Kidney epithelial cell (primary cell): ENCODE measurements at places on chromosomes 5 and 9. TPM values are rescaled to one million over a fixed set of nuclear protein-coding genes. Genes with fewer than 3 reads are reported as not detected.
A peak's percentile ranks its signal among the peaks of the same experiment; 100 is the strongest.

IQGAP2 gene
- 4.0 and 11.7 TPM in 2 replicates for total RNA-seq

RELL2 gene
- 7.8 and 12.6 TPM in 2 replicates for total RNA-seq

GRCh38 chr5:179866241-179867078 is 7.8 kb upstream of the MRNIP start:
- no peak for DNase-seq

DNA sequence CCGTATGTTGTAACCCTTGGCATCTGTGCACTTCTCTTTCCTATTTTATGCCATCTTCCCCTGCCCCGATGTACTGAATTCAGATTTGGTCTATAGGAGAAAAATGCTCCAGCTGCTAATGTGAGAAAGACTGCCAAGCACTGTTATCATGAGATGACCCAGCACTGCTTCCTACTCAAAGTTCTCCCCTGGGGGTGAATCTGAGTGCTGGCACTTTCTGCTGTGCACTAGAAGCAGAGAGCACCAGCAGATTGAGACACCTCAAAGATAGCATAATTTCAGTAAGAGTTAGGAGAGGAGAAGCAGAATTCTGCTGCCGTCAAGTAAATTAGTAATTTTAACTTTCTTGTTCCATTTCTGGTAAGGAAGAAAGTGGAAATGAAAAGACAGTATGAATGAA is 92.8 kb upstream of the ACOT12 start:
- no peak for DNase-seq

GRIN3A gene
- not detected in 2 replicates for total RNA-seq

- no peak for DNase-seq
Observed at GRCh38 chr9:37995348-37995737, 73.7 kb downstream of the SHB start.

- no peak for DNase-seq
Observed at GRCh38 chr5:176817841-176818377, 7.5 kb downstream of the UNC5A start.

DNA sequence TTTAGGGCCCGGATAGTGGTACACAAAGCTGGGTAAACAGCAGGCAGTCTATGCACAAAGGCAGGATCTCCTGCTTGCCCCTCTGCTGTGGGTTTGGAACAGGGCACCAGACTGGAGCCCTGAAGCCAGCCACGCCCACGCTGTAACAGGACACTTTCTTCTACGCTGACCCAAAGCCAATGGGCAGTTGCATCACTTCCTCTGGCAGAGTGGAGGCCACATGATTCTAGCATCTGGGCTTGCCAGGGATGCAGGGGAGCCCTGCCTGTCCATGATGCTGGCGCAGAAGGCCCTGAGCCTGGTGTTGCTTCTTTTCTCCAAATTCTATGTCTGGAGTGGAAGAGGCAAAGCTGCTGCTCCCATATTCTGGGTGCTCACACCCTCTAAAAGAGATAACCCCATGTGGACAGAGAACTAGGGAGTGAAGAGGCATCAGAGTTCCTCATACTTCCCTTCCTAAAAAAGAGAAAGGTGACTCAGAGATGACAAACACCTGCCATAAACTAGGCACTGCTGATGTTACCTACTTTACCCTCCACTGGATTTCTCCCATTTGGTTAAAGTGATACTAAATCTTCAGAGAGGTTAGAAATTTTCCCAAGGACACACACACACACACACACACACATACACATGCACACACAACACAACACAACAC is 260.3 kb upstream of the KLF4 start:
- DNase-seq: peak; percentile 55

FUT7 gene
- total RNA-seq: not detected in 2 replicates

DNA sequence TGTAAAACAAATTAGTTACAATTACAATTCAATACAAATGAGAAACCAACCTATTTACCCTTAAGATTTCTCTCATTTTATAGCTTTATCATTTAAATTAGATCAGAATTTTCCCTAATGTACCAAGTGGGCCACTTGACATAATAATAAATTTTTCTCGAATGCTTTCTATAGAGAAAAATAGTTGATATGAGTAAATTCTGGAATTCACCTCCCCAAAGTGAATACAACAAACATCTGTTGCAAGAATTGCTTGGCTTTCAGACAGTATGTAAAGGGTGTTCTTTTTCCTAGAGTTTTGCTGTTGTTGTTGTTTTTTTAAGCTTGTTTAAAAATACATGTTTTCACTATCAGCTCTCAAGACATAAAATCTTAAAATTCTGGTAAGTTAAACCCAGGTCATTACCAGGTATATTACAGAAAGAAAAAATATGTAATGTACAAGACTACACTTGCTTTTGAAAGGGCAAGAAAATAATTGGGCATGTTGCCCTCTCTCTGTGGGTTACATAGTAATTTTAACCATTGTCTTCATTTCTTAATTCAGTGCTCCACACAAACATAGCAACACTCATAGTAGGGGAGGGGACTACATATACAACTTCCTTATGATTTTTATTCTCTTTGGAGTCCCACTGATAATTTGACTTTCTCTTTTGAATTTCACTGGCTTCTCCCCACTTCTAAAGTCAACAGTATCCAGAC is 200.6 kb downstream of the ARL15 start:
- no peak for DNase-seq

- no peak for DNase-seq
Observed at GRCh38 chr9:12544700-12545099, 148.5 kb upstream of the TYRP1 start.

DNA sequence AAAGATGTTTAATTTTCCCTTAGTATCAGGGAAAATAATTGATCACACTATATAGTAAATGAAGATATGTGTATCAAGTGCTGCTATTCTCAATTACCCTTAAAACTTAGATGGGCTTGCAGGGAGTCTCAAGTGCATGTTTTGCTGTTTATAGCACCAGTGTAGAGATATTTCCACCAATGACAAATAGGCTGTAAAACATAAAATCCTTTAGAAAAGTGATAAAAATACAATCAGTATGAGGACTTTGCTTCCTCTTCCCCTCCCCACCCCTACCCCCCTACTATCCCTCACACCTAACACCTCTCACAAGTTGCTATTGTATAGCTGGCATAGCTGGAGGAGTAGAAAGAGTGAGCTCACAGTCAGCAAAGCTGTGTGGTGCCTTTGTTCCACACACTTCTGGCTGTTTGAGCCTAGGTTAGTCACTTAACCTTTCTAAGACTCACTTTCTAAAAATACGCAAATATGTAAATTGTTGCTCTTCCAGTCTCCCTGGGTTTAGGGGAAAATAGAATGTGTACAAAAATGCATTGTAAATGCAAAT is 93.1 kb downstream of the PDE4D start:
- no peak for DNase-seq

DNA sequence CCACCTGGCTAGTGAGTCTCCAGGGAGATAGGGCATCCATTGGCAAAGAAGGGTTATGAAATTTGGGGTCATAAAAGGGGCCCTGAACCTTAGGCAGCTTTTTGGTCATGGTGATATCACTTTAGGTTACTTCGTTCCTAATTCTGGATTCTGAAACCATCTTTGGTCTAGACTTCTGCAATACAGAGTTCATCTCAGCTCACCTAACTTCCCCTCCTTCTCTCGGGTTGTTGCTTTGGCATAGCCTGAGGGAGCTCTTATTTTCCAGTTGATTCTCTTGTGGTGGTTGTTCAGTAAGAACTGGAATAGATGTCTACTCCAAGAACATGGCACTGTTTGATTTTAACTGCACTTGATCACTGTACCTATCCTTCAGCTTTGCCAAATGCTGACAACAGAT is 148.9 kb upstream of the RUSC2 start:
- DNase-seq: no peak

- DNase-seq: no peak
Observed at GRCh38 chr5:159471904-159472303, 141.6 kb upstream of the IL12B start.

DNA sequence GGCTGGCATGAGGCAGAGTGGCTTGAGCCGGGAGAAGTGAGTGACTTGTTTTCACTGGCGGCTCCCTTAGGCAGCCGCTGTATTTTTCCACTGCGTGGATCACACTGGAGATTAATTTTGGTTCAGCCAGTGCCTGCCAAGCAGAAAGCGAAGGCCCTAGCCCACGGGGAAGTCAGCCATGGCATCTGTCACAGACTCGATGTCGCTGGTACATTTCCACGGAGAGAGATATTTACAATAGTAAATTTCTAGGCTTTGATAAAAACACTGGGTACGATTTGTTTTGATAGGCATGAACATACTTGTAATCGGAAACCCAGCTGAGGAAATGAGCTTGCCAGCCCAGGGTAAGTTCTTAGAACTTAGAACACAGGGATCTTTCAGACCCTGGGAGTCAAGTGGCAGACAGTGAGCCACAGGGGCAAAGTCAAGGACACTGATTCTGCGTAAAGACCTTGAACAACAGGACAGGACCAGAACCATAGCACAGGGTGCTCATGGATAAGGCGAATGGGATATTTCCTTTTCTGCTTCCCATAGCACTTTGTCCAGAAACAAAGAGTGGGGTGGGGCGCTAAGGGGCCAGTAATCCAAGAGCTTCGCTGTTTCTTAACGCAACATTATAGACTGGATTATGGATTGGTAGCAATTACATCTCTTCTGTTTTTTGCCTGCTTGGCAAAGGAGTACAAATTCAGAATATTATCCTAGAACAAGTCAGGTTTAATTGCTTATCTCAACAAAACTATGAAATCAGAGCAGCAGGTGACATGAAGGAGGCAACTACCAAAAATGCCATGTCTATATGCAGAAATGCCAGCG is 4.5 kb downstream of the DUSP1 start:
- DNase-seq: no peak

DNA sequence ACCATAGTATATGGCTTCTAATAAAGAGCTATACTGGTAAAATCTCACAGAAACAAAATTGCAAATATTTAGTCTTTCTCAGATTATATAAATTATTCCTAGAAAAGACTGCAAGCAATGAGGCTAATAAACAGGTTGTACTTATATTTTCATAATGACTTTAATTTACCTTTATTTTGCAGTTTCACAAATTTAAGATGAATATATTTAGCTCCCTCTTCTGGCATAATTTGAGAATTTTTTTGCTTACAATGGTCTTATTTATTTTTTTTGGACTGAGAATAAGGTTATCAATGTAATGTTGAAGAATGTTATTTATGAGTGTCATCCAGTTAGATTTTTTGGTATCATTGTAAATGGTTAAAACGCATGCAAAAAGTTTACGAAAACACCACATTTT is 56.7 kb downstream of the PIK3R1 start:
- no peak for DNase-seq

GRCh38 chr5:2207109-2207399 is 324.3 kb upstream of the IRX4 start:
- DNase-seq: no peak

- no peak for DNase-seq
Observed at GRCh38 chr9:132919614-132920268, 24.7 kb downstream of the TSC1 start.

ADRA1B gene
- total RNA-seq: 2.2 and 2.9 TPM in 2 replicates

PTGDS gene
- total RNA-seq: 2.0 and 3.8 TPM in 2 replicates

CCDC171 gene
- total RNA-seq: 3.3 and 5.0 TPM in 2 replicates

DIPK1B gene
- total RNA-seq: 17.1 and 27.0 TPM in 2 replicates

SPOCK1 gene
- 13.1 and 20.1 TPM in 2 replicates for total RNA-seq

WDR31 gene
- 2.7 and 3.0 TPM in 2 replicates for total RNA-seq

- DNase-seq: no peak
Observed at GRCh38 chr5:31218978-31219377, 25.5 kb downstream of the CDH6 start.

DNA sequence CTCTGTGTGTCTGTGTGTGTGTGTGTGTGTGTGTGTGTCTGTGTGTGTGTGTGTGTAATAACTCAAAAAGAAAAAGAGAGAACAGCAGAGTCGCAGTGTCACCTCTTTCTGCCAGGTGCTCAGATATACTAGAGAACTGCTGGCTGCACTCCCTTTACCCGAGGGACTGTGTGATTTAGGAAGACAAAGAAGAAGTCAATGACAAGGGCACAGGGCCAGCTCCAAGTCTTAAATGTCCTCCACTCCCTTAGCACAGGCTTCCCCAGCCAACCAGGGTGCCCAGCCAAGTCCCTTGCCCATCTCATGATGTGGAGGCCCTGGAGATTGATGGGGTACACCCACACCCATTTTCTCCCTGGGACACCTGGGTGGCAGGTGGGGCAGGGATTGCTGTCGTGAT is 8.7 kb downstream of the CCNJL start:
- DNase-seq: no peak

- no peak for DNase-seq
Observed at GRCh38 chr5:160462167-160462566, 40.5 kb downstream of the PTTG1 start.

CAPSL gene
- total RNA-seq: not detected in 2 replicates

GRCh38 chr5:132420706-132421272 is 51.3 kb downstream of the SLC22A5 start:
- DNase-seq: no peak

PCDHGB4 gene
- 6.4 and 9.2 TPM in 2 replicates for total RNA-seq

PCDHA13 gene
- 0.21 TPM in 1 of 2 replicates, not detected in the other for total RNA-seq

GRCh38 chr5:38557308-38557710 is 863 bp upstream of the LIFR start:
- no peak for DNase-seq

DNA sequence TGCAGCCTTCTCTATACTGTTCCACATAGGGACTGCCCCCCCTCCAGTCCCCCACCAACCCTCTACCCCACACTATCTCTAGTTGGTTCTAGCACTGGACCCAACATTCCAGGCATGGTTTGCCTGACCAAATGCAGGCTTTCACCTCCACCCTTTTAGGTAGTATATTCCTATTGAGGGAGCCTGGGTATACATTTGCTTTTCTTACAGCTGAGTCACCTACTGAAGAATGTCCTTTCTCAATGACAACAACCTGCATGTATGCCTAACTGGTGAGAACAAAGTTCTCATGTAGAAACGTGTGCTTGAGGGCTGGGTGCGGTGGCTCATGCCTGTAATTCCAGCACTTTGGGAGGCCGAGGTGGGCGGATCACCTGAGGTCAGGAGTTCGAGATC is 8.2 kb downstream of the TNIP1 start:
- peak; percentile 96 for DNase-seq

RMND5B gene
- 26.3 and 42.7 TPM in 2 replicates for total RNA-seq

- no peak for DNase-seq
Observed at GRCh38 chr5:151345808-151346478, 1.4 kb downstream of the SLC36A2 start.

DNA sequence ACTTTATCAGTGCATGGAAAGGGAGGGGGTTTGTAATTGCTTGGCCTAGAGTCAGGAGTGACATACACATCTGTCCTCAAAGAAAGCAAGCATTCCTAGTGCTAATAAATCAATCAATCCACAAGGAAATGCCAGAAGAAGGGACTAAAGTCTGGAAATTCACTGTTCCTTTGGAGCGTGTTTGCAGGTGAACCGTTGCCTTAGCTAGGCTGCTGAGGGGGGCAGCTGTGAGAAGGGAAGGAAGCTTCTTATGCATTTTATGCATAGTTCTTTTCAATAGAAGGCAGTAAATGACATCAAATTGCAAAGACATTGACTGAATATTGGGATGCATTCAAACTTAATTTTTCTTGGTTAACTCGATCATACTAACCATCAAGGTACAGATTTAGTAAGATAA is 1092.5 kb upstream of the SEMA6A start:
- DNase-seq: no peak

- DNase-seq: no peak
Observed at GRCh38 chr5:9380109-9380508, 165.8 kb downstream of the SEMA5A start.

DNA sequence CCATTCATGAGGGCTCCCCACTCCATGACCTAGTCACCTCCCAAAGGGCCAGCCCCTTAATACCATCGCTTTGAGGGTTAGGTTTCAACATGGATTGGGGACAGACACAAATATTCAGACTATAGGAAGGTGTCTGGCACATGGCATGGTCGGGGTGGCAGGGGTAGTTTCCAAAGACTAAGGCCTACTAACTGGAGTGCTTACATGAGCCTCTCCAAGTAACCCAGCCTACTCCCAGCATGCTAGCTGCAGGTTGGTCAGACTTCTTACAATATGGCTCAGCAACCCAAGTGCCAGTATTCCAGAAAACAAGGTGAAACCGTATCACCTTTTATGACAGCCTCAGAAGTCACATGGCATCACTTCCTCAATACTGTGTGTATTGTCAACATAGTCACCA is 19.9 kb upstream of the OTULINL start:
- no peak for DNase-seq
